ENCODE measurements at places on chromosomes 6 and 20.

DNA sequence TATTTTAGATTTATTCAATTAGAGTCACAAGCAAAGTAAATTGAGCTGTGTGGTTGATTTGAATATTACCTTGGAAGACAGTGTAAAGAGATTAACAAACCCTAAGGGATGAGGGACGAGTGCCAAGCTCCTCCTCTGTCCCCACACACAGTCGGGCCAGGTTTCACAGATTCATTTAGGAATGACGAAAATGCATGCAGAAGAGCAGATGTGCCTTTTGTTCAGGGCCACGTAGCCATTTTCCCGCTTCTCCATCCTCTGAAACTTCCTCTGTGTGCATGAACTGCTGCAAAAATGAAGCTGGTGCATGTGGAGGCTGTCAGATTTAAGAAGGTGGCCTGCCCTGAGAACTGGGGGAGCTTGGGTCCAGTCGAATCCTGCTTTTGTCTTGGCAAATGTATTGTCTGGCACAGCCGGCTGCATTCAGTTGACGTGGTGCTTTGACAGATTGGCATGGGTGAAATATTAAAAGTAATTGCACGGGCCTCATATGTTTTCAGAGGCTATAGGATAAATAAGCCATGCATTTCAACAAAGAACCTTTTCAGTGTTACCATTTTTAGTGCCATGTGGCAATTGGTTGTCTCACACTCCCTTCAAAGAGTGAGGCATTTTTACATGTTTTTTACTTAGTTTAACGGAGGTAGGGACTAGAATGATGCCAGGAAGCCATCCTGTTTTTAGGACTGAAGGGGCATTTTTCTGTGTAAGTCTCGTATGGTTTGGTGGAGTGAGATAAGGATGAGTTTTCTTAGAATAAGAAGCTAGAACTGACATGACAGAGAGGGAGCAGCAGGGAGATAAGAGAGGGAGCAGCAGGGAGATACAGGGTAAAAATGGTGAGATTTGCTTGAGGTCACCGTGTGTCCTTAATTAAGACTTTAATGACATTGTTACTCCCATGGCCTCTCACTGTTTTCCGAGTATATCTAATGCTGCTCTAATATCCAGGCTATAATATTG is 361.1 kb downstream of the NRN1 start:
- DNase-seq: no peak

- no peak for DNase-seq
Observed at GRCh38 chr6:36906539-36907325, 21.0 kb downstream of the C6orf89 start.

- DNase-seq: no peak
Observed at GRCh38 chr20:39110819-39111136, 148.6 kb downstream of the DHX35 start.

DNA sequence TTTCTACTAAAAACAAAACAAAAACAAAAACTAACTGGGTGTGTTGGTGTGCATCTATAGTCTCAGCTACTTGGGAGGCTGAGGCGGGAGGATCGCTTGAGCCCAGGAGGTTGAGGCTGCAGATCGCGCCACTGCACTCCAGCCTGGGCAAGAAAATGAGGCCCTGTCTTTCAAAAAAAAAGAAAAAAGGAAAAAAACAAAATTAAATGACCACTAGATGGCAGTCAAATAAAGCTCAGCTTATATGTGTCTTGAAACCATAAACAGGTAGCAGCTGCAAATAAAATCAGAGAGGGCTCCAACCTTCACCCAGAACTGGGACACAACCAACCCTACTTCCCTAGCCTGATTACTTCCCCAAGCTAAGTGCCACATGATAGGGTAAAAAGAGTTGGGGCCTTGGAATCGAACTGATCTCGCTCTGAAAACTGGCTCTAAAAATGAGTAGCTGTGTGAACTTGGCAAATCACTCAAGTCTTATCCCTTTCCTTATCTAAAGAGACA is 67.1 kb upstream of the ADGRF4 start:
- no peak for DNase-seq

DNA sequence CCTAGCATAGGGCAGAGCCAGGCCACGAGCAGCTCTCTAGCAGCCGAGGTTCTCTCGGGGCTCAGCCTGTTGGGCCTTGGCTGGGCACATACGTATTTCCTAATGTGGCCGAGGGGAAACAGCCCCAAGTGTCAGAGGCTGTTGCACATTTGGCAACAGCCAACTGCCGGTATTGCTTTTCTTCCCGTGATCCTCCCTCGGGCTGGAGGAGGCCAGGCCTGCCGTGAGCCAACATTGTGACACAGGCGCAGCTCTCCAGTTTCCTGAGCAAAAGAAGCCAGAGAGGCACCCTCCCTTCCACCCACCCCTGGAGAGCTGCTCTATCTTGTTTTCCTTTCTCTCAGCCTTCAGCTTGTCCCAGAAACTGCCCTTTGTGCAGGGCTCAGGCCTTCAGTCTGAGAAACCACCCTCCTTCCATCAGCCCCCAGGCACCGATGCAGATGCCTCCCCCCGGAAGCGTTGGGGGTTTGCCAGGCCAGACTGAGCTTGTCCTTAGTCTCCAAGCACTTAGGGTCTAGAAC is 5.1 kb upstream of the BPI start:
- DNase-seq: no peak

DNA sequence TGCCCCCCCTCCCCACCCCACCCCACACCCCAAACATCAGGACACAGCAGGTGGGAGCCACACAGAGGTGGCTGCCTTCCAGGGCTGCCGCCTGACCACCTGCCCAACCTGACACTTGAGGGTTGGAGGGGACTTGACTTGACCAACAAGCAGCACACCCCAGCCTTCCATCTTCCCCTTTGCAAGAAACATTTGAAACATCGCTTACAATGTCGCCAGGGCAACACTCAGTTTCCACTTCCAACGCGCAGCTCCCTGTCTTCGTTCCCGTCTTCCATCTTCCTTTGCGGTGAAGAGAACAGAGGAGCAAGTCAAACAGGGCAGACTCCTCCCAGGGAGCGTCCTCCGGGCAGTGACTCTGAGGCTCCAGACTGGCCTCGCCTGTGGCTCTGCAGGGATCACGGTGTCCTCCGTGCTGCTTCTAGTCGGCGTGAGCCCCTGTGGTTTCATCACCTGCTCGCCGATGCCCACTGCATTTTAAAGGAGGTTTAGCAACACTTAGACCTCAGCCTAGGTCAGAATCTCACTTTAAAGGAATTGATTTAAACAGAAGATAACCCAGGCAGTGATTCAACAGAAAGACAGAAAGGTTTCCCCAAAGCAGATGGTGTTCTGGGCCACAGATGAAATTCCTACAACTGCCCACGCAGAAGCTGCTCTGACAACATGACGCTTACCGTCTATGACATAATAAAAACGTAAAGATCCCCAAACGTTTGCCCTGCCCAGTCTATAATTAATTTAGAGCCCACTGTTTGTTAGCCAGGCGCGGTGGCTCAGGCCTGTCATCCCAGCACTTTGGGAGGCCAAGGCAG is 130.8 kb downstream of the TAF4 start:
- no peak for DNase-seq
